ENCODE measurements at places on chromosomes 11 and 22.
A peak's percentile ranks its signal among the peaks of the same experiment; 100 is the strongest.

- peak; percentile 15 for DNase-seq
These were observed 3.3 kb upstream of the HEPN1 start for GRCh38 chr11:124915541-124916369.

DNA sequence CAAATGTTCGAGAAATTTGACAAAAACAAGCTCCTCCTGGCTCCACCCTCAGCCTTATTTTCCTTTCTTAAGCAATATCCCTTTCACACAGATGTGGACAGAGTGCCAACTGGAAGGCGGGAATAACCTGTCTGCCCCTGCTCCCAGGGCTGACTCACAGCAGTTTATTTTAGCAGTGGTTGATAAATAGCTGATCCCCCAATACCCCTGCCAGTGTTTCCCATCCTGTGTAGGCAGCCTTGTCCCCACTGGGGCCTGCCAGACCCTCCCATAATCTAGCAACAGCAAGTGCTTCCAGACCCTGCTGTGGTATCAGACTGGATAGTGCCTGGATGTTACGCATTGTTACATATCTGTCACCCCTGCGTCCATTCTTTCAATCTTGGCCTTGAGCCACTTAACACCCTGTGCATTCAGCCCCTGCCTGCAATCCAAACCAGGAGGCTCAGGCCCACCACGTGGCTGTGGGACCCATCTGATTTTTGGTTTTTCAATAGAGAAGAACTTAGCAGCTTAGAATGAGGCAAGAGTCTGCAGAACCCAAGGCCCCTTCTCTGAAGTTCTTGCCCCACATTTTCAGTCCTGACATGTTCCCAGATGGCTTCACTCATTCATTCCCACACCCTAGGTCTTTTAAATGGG lies 53.7 kb downstream of the PARVA start:
- DNase-seq = no peak

- no peak for DNase-seq
These were observed 137.8 kb upstream of the BDNF start for GRCh38 chr11:27837895-27838563.

GRCh38 chr11:59801160-59801706 lies 9.3 kb downstream of the MRPL16 start:
- no peak for DNase-seq

DNA sequence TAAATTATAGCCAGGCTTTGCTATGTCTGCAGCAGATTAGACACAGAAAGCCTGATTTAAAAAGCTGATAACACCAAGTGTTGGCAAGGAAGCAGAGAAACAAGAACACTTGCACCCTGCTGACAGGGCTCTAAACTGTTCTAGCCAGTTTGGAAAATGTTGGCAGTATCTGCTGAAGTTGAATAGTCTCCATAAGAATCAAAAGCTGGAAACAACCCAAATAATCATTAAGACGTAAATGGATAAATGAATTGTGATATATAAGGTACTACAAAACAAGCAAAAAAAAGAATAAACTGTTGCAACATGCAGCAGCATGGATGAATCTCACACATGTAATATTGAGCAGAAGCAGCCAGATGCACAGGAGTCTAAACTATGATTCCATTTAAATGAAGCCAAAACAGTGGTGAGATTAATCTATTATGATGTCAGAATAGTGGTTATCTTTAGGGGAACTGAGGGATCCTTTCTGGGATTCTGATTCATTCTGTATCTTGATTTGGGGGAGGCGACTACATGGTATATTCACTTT lies 40.4 kb upstream of the ADORA2A start:
- DNase-seq = no peak

DNA sequence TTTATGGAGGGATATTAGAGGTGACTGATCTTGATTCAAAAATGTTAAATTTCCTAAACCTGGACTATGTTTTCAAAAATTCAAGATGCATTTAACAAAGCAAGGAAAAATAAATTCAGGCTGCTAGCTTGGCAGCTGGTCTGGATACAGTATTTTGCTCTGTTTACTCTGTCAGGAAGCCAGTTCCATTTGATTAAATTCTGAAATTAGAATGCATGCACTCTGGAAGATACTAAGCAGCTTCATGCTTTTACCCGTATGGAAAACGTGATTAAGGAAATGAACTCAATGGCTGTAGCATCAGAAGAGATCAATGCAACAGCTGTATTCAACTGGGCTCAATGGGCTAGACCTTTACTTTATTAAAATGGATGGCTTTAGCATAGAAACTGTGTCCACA lies 14.2 kb downstream of the C11orf71 start:
- DNase-seq = no peak

- DNase-seq = no peak
These were observed 26.4 kb upstream of the FAT3 start for GRCh38 chr11:92198268-92198667.
